Right atrium auricular region (tissue), 2 donors: ENCODE measurements at places on chromosomes 4 and X.

- no peaks in the 10 kb centered on the region for H3K36me3 ChIP-seq
- no peak overlapping the region for H3K4me3 ChIP-seq
- peaks cover 26% of the 10 kb centered on the region for H3K4me1 ChIP-seq
These were observed 53.3 kb downstream of the CAMK2D start for GRCh38 chr4:113708250-113708649.

DNA sequence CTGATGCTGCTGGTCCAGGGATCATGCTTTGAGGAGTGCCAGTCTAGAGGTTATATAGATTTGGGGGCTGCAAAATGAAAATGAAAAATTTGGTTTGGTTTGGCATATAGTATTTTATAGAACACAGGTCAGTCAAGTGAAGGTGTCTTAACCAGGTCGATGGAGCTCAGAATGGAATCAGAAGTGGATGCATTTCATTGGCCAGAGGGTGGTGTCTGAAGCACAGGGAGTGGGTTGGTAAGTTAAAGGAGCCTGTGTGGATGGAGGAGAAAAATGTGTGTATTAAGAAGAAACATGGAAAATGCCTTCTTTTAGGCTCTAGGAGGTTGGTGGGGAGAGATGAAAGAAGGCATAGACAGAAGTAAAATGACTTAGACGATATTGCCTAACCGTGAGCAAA, 8.6 kb downstream of the GALNT7 start:
- H3K4me1 ChIP-seq: no peaks in the 10 kb centered on the region
- H3K4me3 ChIP-seq: no peak overlapping the region
- no peaks in the 10 kb centered on the region for H3K36me3 ChIP-seq
- no peak for DNase-seq
- H3K27me3 ChIP-seq: no peaks in the 10 kb centered on the region
- no peak overlapping the region for H3K27ac ChIP-seq

DNA sequence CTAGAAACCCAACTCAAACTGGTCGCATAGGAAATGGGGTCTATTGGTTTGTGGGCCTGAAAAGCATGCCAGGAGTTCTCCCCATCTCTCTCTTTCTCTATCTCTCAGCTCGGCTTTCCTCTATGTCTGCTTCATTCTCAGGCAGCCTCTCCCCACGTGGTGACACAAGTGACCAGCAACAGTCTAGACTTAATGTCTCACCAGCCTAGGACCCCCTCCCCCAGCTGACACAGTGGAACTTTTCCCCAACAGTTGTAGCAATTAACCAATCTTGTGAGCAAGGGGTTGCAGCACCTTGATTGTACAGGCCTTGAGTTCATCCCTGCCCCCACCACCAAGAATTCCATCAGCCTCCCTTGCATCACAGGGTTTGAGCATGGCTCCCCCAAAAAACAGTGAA, 159.8 kb upstream of the KIT start:
- no peaks in the 10 kb centered on the region for H3K4me1 ChIP-seq
- H3K27me3 ChIP-seq: no peaks in the 10 kb centered on the region
- H3K36me3 ChIP-seq: no peaks in the 10 kb centered on the region
- H3K27ac ChIP-seq: no peak overlapping the region

DNA sequence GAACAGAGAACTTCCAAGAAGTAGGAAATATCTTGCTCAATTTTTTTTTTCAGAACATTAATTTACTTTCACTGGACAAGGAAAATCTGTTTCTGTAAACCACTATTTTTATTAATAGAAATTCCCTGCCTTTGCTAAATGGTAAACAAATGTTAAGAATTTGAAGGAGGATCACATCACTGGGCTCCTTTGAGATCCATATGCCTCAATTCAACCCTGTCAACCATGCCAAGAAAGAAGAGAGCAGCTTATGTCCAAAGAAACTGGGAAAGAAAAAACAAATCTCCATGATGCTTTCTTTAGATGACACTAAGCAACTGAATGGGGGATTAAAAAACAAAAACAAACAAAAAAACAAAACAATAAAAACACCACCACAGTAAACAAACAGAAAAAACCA, 47.7 kb downstream of the LNX1 start:
- H3K27ac ChIP-seq: no peak overlapping the region
- H3K27me3 ChIP-seq: no peaks in the 10 kb centered on the region
- no peak overlapping the region for H3K4me3 ChIP-seq
- H3K4me1 ChIP-seq: peaks cover 22% of the 10 kb centered on the region

- H3K36me3 ChIP-seq: no peaks in the 10 kb centered on the region
- no peak for DNase-seq
- H3K27ac ChIP-seq: no peak overlapping the region
- no peak overlapping the region for H3K4me3 ChIP-seq
- H3K27me3 ChIP-seq: no peaks in the 10 kb centered on the region
- H3K4me1 ChIP-seq: peaks cover 13% of the 10 kb centered on the region
These were observed 4.8 kb upstream of the KIAA0232 start for GRCh38 chr4:6777636-6778281.

DNA sequence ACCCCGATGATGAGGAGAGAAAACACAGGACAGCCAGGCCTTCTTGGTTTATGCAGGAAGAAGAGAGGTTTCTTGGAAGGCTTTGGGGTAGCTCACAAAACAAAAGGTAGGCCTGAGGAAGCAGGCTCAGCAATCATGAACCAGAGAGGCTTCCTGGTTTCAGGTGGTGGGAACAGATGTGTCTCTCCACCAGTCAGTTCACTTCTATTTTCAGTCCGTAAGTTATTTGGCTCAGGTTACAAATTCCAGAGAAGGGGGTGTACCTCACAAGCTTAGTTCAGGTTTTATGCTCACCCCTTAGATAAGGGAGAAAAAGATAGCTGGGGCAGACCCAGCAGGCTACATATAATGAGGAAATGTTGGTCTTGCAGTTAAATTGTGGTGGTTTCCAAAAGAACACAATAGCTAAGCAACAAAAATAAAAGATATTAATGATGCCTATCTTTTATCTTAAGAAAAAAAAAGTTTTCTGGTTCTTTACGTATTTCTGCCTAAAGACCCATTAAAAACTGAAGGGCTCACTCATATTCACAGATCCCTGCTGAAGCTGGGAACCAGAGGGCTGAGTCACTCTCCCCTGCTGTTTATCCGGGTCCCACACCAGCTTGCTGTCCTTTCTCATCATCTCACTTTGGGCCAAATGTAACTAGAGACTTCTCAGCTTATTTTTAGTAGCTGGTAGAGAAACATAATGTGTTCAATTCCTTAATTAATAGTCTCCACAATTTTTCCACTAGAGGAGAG, 177.0 kb downstream of the CAMK2D start:
- DNase-seq: no peak
- no peak overlapping the region for H3K4me3 ChIP-seq
- peaks cover 60% of the 10 kb centered on the region for H3K4me1 ChIP-seq
- H3K27me3 ChIP-seq: no peaks in the 10 kb centered on the region
- H3K27ac ChIP-seq: peak overlapping the region; percentile 89
- H3K36me3 ChIP-seq: no peaks in the 10 kb centered on the region

- no peak overlapping the region for H3K4me3 ChIP-seq
- H3K36me3 ChIP-seq: no peaks in the 10 kb centered on the region
- H3K27ac ChIP-seq: no peak overlapping the region
- no peak for DNase-seq
- no peaks in the 10 kb centered on the region for H3K27me3 ChIP-seq
- H3K4me1 ChIP-seq: no peaks in the 10 kb centered on the region
These were observed 34.3 kb upstream of the CITED1 start for GRCh38 chrX:72340041-72340440.

GRCh38 chrX:151697522-151697921, 2.3 kb downstream of the PRRG3 start:
- no peaks in the 10 kb centered on the region for H3K4me1 ChIP-seq
- no peak for DNase-seq
- no peaks in the 10 kb centered on the region for H3K27me3 ChIP-seq
- no peak overlapping the region for H3K27ac ChIP-seq
- no peaks in the 10 kb centered on the region for H3K36me3 ChIP-seq

GRCh38 chr4:121726642-121727268, 30.0 kb upstream of the ANXA5 start:
- DNase-seq: no peak
- no peaks in the 10 kb centered on the region for H3K4me1 ChIP-seq

DNA sequence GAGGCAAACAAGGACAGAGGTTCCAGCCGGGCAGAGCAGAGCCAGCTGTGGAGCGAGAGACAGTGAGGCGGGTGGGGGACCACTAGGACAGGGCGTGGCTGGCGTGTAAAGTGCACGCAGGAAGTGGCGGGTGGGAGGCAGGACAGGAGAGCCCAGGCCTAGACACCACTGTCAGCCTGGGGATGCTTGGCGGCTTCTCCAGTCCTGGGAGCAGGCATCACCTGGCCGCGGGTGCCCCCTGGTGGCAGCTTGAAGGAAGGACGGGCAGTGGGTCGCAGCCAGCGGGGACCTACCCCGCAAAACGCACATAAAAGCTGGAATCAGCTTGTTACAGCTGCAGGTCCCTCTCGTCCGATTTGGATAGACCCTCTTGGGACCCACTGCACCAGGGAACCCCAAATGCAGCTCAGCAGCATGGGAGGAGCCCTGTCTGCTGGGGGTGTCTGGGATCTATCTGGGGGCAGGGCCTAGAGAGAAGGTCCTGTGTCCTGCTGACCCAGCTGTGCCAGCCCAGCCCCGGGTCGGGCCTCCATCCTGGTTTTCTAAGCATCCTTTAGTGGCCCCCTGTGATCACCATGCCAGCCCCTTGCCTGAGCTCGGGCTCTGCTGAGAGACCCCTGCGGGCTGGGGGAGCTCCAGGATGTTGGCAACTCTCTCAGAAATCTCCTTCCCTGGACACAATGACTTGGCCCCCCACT, 57.7 kb downstream of the WFS1 start:
- H3K27me3 ChIP-seq: no peaks in the 10 kb centered on the region
- no peaks in the 10 kb centered on the region for H3K36me3 ChIP-seq
- no peak overlapping the region for H3K27ac ChIP-seq
- DNase-seq: peak; percentile 84
- no peak overlapping the region for H3K4me3 ChIP-seq

- no peaks in the 10 kb centered on the region for H3K4me1 ChIP-seq
- DNase-seq: no peak
- H3K27ac ChIP-seq: peak overlapping the region; percentile 40
- H3K36me3 ChIP-seq: no peaks in the 10 kb centered on the region
These were observed 83.3 kb downstream of the SNCA start for GRCh38 chr4:89753601-89754066.

GRCh38 chr4:30256116-30256832, 463.9 kb upstream of the PCDH7 start:
- DNase-seq: no peak
- H3K36me3 ChIP-seq: no peaks in the 10 kb centered on the region
- no peak overlapping the region for H3K4me3 ChIP-seq
- H3K27ac ChIP-seq: no peak overlapping the region

DNA sequence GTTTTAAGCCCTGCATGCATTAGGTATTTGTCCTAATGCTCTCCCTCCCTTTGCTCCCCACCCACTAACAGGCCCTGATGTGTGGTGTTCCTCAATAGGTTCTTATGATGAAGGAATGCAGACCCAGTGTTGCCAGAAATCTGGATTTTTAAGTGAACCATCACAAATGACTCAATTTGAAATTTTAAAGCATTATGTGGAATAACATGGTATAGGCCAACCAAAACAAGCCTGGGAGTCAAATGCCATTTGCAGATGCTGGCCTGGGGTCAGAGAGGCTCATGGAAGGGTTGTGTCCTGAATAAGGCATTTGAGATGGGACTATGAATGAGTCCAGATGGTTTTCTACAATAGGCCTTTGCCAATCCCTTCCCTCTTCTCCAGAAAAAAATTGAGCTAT, 179.6 kb downstream of the SHROOM3 start:
- no peaks in the 10 kb centered on the region for H3K27me3 ChIP-seq
- DNase-seq: no peak
- H3K4me3 ChIP-seq: no peak overlapping the region
- peaks cover 4% of the 10 kb centered on the region for H3K4me1 ChIP-seq
- H3K27ac ChIP-seq: no peak overlapping the region

GRCh38 chr4:184267206-184267608, 49.5 kb upstream of the ENPP6 start:
- H3K4me1 ChIP-seq: peaks cover 7% of the 10 kb centered on the region
- H3K36me3 ChIP-seq: no peaks in the 10 kb centered on the region
- H3K27me3 ChIP-seq: no peaks in the 10 kb centered on the region
- no peak overlapping the region for H3K27ac ChIP-seq
- DNase-seq: peak; percentile 28

DNA sequence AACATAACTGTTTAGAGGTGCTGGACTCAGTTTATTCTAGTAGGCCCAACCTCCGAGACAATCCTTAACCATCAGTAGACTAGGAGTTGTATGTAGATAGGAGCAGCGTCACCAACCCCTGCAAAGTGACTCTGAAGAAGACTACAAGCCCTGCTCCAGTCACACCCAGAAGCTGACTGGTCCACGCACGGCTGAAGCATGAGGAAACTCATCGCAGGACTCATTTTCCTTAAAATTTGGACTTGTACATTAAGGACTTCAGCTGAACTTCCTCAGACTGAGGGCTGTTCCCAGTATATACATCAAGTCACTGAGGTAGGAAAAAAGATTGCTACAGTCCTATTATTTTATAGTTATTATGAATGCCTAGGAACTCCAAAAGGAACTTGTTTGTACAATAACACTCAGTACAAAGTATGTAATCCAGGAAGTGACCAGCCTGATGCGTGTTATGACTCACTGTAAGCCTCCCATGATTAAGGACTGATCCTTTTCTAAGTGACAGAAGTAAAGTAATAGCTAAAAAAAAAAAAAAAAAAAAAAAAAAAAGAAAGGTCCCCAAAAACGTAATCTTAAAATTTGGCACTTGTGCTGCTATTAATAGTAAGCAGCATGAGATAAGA, 41.6 kb upstream of the UGT2B7 start:
- no peak overlapping the region for H3K27ac ChIP-seq
- no peaks in the 10 kb centered on the region for H3K36me3 ChIP-seq
- no peak overlapping the region for H3K4me3 ChIP-seq
- no peaks in the 10 kb centered on the region for H3K27me3 ChIP-seq

DNA sequence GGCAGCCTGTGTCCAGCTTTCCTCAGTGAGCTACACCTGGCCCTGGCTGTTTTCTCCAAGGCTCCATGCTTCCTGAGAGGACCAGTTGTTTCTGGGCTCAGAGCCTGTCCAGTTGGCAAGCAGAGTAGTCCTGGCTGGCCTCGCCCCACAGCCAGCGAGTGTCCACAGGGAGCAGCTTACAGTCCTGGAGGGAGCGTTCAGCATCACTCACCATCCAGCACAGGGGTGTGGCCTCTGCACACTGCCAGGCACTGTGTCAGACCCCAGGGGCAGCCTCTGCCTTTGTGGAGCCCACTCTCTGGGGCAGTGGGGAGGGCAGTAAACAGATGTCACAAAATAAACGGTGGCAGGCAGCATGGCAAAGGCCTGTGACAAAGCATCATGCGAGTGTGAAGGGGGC, 23.9 kb downstream of the EVC start:
- H3K4me1 ChIP-seq: no peaks in the 10 kb centered on the region
- H3K27me3 ChIP-seq: no peaks in the 10 kb centered on the region
- no peak overlapping the region for H3K4me3 ChIP-seq
- no peak for DNase-seq
- no peak overlapping the region for H3K27ac ChIP-seq

DNA sequence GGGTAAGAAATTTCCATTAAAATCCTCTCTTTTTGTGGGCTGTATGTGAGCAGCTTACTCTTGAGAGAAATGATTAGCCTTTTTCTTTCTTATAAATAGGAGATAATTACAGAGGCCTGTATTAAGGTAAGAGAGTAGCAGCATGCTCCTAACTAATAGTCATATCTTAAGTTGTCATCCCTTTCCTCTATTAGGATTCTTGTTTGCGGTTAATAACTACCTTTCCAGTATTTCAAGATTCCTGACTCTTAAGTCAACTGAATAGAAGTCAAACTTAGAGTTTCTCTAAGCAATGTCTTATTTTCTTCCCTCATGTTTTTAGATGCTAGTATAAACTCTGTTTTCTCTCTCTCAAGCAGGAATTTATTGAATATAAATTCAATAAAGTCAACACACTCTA, 139.9 kb upstream of the GPRIN3 start:
- H3K4me3 ChIP-seq: no peak overlapping the region
- no peaks in the 10 kb centered on the region for H3K27me3 ChIP-seq
- H3K4me1 ChIP-seq: no peaks in the 10 kb centered on the region
- no peak overlapping the region for H3K27ac ChIP-seq
- H3K36me3 ChIP-seq: no peaks in the 10 kb centered on the region
- DNase-seq: no peak
